ENCODE measurements at places on chromosomes 1 and 21.
A peak's percentile ranks its signal among the peaks of the same experiment; 100 is the strongest.

DNA sequence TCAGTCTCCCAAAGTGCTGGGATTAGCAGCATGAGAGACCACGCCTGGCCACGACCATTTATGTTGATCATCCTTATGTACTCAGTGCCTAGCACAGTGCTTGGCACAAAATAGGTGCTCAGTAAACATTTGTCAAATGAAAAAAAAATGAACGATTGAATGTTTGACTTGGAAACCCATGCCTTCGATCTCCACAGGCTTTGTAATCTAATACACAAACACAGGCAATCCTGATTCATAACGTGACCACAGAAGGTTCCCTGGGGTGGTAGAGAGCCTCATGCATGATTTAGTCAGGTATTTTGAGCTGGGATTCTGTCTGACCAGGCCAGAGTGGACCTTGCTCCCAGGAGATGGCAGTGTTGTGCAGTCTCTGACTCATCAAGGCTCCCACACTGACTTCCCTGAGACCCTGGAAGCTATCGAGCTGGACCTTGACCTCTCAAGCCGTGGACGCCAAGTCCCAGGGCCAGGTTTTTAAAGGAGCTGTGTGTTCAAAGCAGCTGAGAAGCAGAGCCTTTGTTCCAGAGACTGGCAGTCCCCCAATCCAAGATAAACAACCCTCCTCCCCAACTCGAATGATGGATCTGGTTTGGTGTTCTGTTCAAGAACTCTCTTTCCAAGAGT, 81.1 kb downstream of the PGM1 start:
- peak; percentile 32 for DNase-seq

DNA sequence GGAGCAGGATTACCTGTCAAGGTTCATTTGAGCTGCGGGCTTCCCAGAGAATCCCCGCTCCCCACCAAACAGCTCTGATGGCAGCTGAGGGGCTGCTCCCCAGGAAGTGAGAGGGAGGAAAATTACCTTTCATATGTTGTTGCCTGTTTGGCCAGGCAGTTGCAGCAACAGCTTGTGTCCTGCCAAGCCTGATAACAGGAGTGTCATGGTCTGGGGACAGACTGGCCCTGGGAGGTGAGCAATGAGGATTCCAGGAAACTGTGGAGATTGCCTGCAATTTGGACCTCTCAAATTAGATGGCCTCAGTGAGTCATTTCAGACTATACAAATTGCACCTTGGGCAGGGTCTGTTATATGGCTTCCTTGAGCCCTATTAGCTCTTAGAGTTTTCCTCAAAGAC, 189.3 kb downstream of the PTPRU start:
- no peak for DNase-seq

GRCh38 chr1:231612393-231613089, 14.0 kb upstream of the DISC1 start:
- no peak for DNase-seq

DNA sequence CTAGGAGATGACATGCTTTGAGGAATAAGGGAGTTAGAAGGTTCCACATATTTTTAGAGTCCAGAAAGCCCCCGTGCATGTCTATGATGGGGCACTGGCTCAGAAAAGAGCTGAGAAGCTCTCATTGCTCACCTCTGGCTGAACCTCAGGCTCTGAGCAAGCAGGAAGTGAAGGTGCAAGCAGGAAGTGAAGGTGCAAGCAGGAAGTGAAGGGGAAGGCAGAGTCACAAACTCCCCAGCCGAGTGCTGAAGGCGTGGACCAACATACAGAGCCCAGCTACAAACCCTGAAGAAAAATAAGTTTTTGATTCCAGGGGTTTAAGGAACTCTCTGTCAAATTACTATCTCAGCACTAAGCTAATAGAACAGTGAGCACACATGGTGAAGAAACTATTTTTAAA, 7.0 kb downstream of the KRTAP10-8 start:
- DNase-seq: no peak

DNA sequence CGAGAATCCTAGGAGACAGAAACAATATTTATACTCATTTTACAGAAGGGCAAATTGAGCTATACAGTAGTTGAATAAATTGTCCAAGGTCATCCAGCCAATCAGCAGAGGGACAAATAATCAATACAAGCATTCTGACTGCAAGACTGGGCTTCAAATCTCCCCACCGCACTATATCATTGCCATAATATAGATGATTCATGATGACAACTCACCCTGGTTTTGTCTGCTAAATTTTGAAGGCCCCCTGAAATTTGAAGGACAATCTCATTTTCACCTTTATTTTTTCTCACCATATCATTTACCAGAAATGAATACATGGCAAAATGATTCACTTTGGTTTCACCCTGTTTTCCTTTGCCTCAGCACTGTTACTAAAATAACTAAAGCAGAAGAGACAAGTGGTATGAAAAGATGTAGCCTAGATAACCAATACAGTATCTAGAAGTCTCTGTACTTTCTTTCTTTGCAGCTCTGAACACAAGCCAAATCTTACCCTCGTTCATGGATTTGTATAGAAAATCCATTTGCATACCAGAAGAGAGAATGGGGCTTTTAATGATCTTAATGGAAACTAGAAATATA, 292.5 kb downstream of the TTLL7 start:
- DNase-seq: peak; percentile 15

DNA sequence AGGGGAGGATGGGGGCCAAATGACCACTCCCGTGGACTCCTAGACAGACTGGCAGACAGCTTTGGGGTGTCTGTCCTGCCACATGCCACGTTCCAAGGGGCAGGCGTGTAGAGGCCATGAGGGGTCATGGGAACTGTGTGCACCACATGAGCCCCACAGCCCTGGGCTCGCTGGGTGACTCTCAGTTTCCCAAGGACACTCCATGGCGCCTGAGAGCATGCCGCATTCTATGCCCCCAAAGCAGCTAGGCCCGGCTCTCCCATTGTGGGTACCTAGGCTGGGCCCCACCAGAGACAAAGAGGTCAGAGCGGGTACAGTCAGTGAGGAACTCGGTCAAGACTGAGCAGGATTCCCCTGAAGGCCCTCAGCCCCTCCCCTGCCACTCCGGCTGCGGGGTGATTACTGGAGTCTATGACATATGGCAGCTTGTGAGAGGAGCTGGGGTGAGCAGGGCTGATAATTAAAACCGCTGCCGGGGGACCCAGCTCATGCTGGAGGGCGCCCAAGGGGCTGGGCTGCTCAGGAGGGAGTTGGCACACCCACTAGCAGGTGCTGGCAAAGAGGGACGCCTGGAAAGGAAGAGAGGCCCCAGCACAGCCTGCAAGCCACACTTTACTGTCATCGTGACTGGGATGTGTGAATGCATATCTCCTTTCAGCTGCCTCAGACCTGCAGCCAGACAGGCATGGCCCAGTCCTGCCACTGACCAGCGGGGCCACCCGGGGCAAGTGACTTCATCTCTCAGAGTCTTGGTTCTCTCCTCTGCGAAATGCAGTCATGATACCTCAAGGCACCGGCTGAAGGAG, 8.4 kb downstream of the LRP8 start:
- DNase-seq: no peak

GRCh38 chr1:56468518-56468917, 110.8 kb downstream of the PLPP3 start:
- DNase-seq: no peak

GRCh38 chr1:166282391-166283137, 115.8 kb upstream of the FAM78B start:
- DNase-seq: no peak

DNA sequence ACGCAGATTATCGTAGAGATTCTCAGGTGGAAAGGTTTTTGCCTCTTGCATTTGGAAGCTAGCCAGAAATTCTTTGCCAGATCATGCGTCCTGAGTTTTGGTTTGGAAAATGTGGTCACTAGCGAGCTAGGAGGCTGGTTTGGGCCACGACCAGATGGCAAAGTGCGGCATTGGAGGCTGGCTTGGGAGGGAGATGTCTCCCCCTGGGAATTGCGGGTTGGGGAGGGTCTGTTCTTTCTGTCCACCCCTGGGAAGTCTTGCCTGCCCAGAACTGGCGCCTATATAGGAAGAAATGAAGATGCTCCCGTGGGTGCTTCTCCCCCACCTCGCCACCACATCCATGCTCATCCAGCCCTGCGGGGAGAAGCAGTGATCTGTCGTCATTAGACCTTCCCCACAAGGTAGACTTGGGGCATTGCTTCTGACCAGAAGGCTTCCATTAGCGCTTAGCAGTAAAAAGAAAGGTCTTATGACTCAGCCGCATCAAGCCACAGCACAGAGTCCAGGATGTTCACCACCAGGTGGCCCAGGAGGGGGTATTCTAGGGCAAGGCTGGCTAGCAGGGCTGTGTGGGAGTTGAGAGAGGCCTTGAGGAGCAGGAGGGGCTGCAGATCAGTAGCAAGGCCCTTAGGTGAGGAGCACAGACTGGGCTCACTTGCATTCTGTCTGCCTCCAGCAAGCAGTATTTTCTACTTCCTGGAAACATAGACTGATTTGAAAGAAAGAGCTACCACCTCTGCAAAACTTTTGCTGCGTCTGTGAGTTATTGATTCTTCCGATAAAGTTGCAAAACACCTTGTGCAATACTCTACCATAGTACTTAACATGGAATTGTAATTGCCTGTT, 1.5 kb upstream of the PTP4A2 start:
- peak; percentile 43 for DNase-seq

DNA sequence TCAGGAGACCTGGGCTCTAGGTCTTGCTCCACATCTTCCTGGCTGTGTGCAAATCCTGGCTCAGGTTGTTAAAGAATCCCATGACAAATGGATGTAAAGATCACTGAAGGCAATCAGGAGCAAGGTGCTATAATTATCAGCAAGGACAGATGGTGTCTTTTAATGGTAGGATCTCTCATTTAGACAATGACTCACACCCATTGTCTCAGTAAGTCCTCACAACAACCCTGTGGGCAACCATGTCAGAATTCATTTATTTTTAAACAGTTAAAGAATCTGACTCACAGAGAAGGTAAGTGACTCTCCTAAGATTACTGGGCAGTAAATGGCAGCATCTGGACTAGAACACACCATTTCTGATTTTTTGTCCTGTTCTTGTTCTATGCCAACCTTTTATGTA, 32.8 kb downstream of the RNASEL start:
- no peak for DNase-seq

DNA sequence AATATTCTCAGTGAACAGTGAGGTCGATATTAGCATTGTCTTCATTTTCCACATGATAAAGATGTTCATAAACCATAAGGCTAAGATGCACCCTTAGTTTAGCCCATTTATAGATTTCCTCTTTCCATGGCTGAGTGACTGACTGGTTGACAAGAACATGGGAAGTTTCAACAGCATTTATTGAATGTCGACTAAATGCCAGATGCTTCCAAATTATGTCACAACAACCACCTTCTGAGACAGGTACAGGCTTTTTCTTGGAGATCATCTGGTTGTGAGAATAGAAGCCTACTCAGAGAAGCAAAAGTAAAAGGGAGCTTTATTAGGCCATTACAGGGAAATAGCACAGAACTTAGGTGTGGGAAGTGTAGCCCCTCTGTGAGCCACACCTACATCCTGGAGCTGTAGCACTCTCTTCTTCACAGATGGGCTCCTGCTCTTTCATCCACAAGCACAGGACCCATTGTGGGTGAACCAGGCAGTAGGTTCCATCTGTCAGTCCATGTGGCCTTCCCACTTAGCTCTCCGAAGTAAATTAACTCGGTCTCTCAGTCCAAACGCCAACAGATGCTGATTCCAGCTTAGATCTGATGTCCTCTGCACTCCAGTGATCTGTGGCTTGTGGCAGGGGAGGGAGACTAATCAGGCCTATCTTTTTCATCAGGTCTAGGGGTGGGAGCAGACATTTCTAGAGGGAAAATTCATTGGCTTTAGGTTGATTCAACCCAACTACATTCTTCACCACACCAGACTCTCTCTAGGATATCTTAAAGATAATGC, 14.3 kb downstream of the ATP2B4 start:
- no peak for DNase-seq

- DNase-seq: no peak
Observed at GRCh38 chr21:26061437-26061836, 109.1 kb downstream of the APP start.

GRCh38 chr1:228163007-228163753, 2.4 kb upstream of the IBA57 start:
- no peak for DNase-seq

DNA sequence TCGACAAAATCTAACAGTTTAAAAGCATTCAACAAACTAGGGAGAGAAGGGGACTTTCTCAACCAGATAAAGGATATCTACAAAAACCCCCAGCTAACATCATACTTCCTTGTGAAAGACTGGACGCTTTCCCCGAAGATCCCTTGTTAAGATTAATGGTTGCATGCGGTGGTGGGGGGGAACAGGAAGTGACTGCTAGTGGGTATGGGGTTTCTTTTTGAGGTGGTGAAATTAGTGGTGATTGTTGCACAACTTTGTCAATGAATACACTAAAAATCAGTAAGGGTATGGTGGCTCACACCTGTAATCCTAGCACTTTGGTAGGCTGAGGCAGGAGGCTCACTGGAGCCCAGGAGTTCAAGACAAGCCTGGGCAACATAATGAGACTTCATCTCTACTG, 26.9 kb upstream of the EYA3 start:
- DNase-seq: no peak

Measured in NCI-H526 (cell line).